Epithelial cell of umbilical artery (primary cell): ENCODE measurements at places on chromosomes 5 and 9. TPM values are rescaled to one million over a fixed set of nuclear protein-coding genes. Genes with fewer than 3 reads are reported as not detected.

The TMC1 gene
- total RNA-seq, result 1.6 and 3.2 TPM in 2 replicates

The LHX6 gene
- not detected in 2 replicates for total RNA-seq

The PCDH12 gene
- 20.5 and 32.1 TPM in 2 replicates for total RNA-seq

The ITGA2 gene
- 70.1 and 74.1 TPM in 2 replicates for total RNA-seq

The FAM169A gene
- total RNA-seq, result under 0.01 and 0.30 TPM in 2 replicates

The TMEM252 gene
- not detected in 2 replicates for total RNA-seq

The GLRA1 gene
- not detected in 2 replicates for total RNA-seq

The HRH2 gene
- not detected in 2 replicates for total RNA-seq

The TBCA gene
- total RNA-seq, result 115 TPM in 2 replicates

The HDHD3 gene
- 7.8 and 8.8 TPM in 2 replicates for total RNA-seq

The ASPN gene
- not detected in 2 replicates for total RNA-seq

The EMB gene
- 0.65 TPM in 1 of 2 replicates, not detected in the other for total RNA-seq

The ALDOB gene
- total RNA-seq, result not detected in 2 replicates

The RGS7BP gene
- 0.32 and 1.1 TPM in 2 replicates for total RNA-seq

The SLC36A3 gene
- not detected in 2 replicates for total RNA-seq

The HK3 gene
- total RNA-seq, result not detected in 2 replicates

The SEMA5A gene
- total RNA-seq, result 0.15 and 0.32 TPM in 2 replicates

The GPR21 gene
- 0.15 and 0.32 TPM in 2 replicates for total RNA-seq

The SLC6A7 gene
- not detected in 2 replicates for total RNA-seq

The SLC34A3 gene
- total RNA-seq, result not detected in 2 replicates

The PCDHGB4 gene
- 4.9 and 10.1 TPM in 2 replicates for total RNA-seq

The PTGER4 gene
- 37.2 and 56.5 TPM in 2 replicates for total RNA-seq

The PCDHGB2 gene
- 0.46 and 0.65 TPM in 2 replicates for total RNA-seq

The ANGPTL2 gene
- 8.4 and 14.7 TPM in 2 replicates for total RNA-seq
